ENCODE measurements at places on chromosomes 6 and 20.
A peak's percentile ranks its signal among the peaks of the same experiment; 100 is the strongest.

DNA sequence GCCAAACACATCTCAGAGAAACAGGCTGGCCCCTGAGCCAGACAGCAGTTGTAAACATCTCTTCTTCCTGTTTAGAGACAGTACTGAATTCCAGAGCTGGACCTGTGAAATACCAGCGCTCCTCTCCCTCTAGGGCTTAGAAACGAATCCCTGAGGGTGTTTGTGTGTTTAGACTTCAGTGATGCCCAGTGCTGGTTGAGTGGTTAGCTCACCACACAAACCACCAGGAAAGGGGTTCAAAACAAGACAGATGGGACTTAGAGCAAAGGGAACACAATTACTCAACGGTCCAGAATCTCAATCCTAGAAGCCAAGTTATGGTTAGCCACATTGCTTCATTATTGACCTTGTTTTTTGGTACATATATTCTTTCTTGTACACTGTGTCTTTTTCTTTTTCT lies 108.7 kb upstream of the TMEM170B start:
- DNase-seq, result no peak

GRCh38 chr6:47473791-47474346 lies 3.7 kb upstream of the CD2AP start:
- DNase-seq, result no peak

- no peak for DNase-seq
These were observed 81.4 kb downstream of the TCP11 start for GRCh38 chr6:35059596-35060345.

GRCh38 chr6:53929041-53929820 lies 134.4 kb downstream of the LRRC1 start:
- no peak for DNase-seq

GRCh38 chr6:3139090-3139903 lies 18.0 kb downstream of the TUBB2A start:
- peak; percentile 37 for DNase-seq

DNA sequence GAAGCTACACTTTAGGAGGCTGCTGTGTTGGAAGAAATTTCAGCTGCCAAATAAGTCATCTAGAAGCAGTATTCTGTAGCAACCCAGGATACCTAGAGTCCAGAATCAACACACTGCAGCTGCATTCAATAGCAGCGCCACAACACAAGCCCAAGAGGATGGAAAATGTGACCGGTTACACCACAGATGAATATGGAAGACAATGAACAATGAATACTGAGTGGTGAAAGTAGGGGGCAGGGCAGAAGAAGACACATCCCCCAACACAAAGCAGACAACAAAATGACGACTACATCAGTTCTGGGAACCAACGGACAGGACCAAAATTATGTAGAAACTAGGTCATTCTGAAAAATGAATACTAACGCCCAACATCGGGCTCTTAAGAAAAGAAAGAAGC lies 38.2 kb downstream of the KIF6 start:
- DNase-seq, result no peak

GRCh38 chr6:157653521-157653920 lies 169.5 kb upstream of the SNX9 start:
- no peak for DNase-seq

DNA sequence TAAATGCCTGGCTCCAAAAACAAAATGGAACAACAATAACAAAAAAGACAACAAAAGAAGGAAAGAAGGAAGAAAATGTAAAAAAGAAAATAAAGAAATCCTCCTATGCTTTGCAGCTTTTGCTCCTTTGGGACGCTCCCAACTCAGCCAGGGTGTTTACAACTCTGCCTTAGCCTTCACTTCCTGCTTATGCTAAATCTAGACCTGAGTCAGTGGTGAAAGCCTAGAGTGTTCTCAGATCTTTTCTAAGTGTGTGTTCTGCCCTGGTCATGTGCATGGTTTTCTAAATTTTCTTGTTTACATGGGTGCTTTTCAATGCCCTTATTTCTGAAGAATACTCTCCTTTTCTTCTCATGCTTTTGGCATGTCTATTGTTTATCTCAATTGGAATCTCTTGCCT lies 19.5 kb upstream of the GRM1 start:
- no peak for DNase-seq

GRCh38 chr6:112235956-112236355 lies 18.4 kb downstream of the LAMA4 start:
- no peak for DNase-seq

GRCh38 chr20:3238616-3239025 lies 369 bp downstream of the SLC4A11 start:
- DNase-seq, result no peak

- DNase-seq, result peak; percentile 29
These were observed 249.9 kb downstream of the KHDC1L start for GRCh38 chr6:72975352-72975752.

- DNase-seq, result no peak
These were observed 12.2 kb upstream of the NCOA3 start for GRCh38 chr20:47489448-47489872.

DNA sequence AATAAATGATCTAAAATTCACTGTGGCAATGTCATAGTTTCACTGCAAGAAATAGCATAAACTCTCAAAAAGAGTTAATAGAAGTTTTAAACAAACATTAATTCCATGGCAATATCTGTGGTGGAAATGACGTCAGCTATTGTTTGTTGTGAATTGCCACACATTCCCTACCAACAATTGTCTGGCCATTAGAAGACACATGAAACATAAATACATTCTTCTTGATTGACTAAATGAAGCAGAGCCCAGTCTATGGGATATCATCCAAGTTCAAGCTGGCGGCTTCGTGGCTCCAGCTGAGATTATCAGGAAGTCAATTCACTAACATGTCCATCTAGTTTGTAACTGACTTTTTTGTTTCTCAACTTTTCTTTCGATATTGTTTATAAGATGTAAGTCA lies 369.0 kb downstream of the ARHGAP18 start:
- no peak for DNase-seq

DNA sequence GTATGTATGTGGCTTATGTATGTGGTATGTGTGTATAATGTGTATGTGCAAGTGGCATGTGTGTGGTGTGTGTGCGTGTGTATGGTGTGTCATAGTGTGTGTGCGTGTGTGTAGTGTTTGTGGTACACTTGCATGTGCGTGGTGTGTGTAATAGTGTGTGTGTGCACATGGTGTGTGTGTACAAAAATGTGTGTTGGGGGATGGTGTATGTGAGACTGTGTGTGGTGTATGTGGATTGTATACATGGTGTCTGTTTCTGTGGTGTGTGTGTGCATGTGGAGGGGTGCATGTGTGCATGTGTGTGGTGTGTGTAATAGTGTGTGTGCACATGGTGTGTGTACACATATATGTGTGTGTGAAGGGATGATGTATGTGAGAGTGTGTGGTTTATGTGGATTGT lies 21.5 kb downstream of the MAFB start:
- DNase-seq, result no peak

GRCh38 chr6:163170294-163170883 lies 244.1 kb upstream of the QKI start:
- DNase-seq, result no peak

GRCh38 chr6:13398421-13398994 lies 70.2 kb upstream of the TBC1D7 start:
- no peak for DNase-seq

GRCh38 chr6:143126574-143126941 lies 65.9 kb downstream of the AIG1 start:
- DNase-seq, result no peak

- no peak for DNase-seq
These were observed 94.5 kb upstream of the PTPN1 start for GRCh38 chr20:50415516-50416268.

DNA sequence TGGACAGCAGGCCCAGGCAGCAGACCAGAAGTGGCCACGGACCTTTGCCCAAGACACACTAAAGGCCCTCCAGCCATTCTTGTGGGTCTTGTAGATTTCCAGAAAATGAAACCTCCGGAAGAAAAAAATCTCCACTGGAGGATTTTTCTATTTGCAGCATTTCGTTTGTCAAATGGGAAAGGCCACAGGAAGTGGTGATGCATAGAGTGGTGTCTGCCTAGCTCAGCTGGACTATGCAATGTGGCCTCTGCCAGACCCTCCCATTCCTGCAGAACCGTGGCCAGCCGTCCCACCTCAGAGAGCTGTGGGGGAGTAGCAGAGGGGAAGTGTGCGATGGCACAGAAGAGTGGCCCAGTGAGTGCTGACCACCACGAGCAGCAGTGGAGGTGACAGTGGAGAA lies 24.0 kb upstream of the INSM1 start:
- no peak for DNase-seq

- DNase-seq, result no peak
These were observed 56.8 kb upstream of the EEF1A1 start for GRCh38 chr6:73577676-73578075.

DNA sequence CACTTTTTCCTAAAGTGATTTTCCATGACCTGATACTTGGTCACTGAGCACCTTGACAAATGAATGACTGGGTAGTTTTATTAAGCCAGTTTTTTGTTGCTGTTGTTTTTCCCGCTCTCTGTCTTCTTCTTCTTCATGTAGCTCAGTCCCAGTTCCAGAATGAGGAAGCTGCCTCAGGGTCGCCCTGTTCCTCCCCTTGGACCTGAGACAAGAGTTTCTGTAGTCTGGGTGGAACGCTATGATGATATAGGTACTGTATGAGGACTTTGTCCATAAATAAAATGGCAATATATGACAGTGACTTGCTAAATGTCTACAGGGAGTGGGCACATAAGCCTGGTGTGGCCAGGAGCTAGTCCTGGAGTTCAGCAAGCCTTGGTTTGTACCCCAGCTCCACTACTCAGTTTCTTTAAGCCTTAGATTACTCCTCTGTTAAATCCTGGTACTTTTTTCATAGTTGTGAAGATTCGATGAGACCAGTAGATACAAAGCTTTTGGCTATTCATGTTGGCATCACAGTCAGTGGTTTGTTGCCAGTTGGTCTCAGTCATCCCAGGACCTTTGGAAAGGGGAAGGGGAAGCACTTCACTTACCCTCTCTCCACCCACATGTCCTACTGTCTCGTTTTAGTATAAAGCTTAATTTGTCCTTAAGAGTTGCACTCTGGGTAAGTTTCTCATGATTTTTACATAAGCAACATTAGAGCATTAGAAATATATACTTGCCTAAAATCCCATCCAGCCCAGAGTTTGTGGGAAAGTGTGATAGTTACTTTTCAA lies 11.1 kb upstream of the ADIG start:
- no peak for DNase-seq

GRCh38 chr6:148516617-148517016 lies 174.0 kb downstream of the SASH1 start:
- peak; percentile 28 for DNase-seq

- no peak for DNase-seq
These were observed 142.6 kb downstream of the ADGRG6 start for GRCh38 chr6:142444376-142444775.

DNA sequence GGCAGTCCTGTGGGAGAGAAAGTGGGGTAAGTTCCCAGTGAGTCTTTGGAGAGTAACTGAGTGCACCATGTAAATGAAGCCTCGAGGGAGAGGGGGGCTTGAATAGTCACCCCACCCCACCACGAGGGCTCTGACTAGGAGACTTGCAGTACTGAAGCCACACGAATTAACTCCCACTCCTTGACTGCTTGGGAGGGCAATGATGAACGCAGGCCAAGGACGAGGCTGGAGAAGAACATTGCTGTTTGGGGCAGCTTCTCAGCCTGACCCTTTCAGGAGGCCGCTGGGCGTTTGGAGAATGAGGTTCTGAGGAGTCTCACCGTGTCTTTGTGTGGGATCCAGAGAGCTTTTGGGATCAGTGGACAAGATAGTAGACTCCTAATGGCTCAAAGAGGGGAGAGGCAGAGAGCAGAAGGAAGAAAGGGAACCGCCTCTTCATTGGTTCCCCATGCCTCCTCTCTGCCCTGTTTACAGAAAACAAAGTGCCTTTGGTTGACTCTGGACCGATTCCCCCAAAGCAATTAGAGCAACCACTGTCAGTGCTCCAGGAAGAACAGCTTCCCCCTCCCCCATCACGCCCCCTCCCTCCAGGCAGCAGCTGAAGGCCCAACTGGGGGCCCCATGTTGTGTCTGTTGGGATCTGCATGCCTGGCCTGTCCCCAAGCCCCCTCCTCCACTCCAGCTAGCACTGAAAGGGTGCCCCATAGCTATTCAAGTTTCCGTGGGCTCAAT lies 41.7 kb upstream of the CDKN1A start:
- no peak for DNase-seq

DNA sequence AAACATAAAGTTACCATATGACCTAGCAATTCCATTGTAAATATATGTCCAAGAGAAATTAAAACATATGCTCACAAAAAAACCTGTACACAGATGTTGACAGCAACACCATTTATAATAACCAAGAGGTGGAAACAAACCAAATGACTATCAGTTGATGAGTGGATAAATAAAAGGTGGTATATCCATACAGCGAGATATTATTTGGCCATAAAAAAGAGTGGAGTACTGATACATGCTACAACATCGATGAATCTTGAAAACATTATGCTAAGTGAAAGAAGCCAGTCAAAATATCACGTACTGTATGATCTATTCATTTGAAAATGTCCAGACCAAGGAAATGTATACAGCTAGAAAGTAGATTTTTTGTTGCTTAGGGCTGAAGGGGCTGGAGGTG lies 2.9 kb downstream of the CAP2 start:
- no peak for DNase-seq

- DNase-seq, result no peak
These were observed 2.6 kb downstream of the SLCO4A1 start for GRCh38 chr20:62644802-62645496.

GRCh38 chr20:20896606-20897005 lies 184.2 kb upstream of the RALGAPA2 start:
- DNase-seq, result no peak

GRCh38 chr6:105041880-105042279 lies 85.0 kb downstream of the LIN28B start:
- DNase-seq, result no peak

GRCh38 chr6:123945386-123945785 lies 141.7 kb downstream of the NKAIN2 start:
- DNase-seq, result peak; percentile 27

DNA sequence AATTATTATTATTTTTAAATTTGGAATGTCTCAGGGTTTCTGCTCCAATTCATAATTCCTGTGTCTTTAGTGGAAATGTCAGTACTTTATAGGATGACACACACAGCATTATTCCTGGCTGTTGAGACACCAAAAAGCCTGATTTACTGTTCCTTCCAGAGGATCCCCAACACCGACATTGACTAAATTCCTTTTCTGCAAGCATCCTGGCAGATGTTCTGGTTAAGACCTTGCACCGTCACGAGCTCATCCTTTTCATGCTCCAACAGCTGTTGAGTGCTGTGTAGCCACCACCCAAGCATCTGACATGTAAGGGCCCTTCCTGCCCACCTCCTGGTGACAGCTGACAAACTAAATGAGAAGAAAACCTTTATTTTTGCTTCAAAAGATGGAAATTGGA lies 284.3 kb upstream of the SULF2 start:
- no peak for DNase-seq

- no peak for DNase-seq
These were observed 8.7 kb upstream of the RWDD1 start for GRCh38 chr6:116562614-116563013.

DNA sequence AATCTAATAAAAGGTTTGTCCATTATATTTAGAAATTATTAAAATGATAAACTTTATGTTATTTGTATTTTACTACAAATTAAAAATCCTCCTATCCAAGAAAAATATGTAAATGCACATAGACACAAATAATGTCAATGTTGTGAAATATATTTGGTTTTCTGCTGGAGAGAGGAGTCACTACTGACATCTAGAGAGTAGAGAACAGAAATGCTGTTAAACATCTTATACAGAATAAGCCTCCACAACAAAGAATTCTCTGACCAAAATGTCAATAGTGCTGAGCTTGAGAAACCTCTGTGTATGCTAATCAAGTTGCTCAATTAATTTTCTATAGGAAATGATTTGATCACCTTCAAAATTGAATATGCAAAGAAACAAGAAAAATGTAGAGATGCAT lies 12.4 kb downstream of the HTR1B start:
- DNase-seq, result no peak

Data from NCI-H1092 treated with DMSO at 0.1 percent for 48 hours (cell line).